ENCODE measurements at places on chromosomes 7 and 10. TPM values are rescaled to one million over a fixed set of nuclear protein-coding genes. Genes with fewer than 3 reads are reported as not detected.

- H3K4me3 ChIP-seq: no peak overlapping the region
- no peak overlapping the region for H3K27ac ChIP-seq
- peaks cover 13% of the 10 kb centered on the region for H3K4me1 ChIP-seq
- no peaks in the 10 kb centered on the region for H3K36me3 ChIP-seq
- H3K27me3 ChIP-seq: no peaks in the 10 kb centered on the region
Measured at GRCh38 chr10:13993169-13993568, 337.6 kb downstream of the FRMD4A start.

DNA sequence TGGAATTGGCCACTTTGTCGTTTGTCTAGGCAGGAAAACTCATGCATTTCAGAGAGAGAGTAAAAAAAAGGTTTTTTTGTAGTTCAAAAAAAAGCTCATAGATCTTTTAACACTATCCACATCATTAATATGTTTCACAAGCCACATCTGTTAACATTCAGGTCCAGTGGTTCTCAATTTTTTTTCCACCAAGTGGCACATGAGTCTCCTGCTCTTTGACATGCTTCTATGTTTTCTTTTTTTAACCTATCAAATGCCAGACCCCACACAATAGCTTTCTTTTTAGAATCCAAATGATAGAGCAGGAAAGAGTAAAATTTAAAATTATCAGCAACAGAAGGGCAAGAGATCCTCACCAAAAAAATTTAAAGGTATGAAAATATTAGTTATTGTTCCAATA, 20.3 kb downstream of the NOD1 start:
- no peak overlapping the region for H3K4me3 ChIP-seq
- peaks cover 4% of the 10 kb centered on the region for H3K36me3 ChIP-seq
- H3K4me1 ChIP-seq: no peaks in the 10 kb centered on the region

LIPK gene
- not detected for total RNA-seq

GATA3 gene
- total RNA-seq: 46.3 TPM

- H3K27me3 ChIP-seq: no peaks in the 10 kb centered on the region
- H3K4me3 ChIP-seq: no peak overlapping the region
- peak; percentile 84 for DNase-seq
Measured at GRCh38 chr7:2104107-2104710, 128.5 kb downstream of the MAD1L1 start.

AGMO gene
- total RNA-seq: not detected

All from activated CD4-positive, alpha-beta memory T cell treated with anti-CD3 and anti-CD28 coated beads for 36 hours (primary cell).